Stimulated activated CD4-positive, alpha-beta T cell treated with anti-CD3 and anti-CD28 coated beads, Interleukin-15, amount 100 ng/mL, for 48 hours (primary cell): ENCODE measurements at places on chromosomes 6 and 20.

DNA sequence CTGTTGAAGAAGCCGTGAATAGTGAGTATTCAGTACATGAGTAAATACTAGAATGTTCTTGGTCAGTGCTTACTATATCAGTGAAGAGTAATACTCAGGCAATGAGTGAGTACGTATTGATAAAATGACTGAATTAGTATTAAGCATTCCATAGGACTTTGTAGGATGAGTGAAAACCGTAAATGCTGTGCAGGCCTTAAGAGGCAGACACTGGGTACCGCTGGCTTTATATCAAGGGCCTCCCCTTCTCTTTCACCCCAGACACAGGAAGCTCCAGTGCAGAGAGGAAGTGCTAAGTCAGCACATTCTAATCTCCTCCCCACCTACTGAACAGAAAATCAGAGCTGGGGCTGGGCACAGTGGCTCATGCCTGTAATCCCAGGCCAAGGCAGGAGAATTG is 24.2 kb downstream of the POFUT1 start:
- DNase-seq = no peak

- no peak for DNase-seq
Observed at GRCh38 chr6:142907544-142907943, 37.4 kb downstream of the HIVEP2 start.

GRCh38 chr6:159908535-159908934 is 17.7 kb downstream of the MAS1 start:
- no peak for DNase-seq

DNA sequence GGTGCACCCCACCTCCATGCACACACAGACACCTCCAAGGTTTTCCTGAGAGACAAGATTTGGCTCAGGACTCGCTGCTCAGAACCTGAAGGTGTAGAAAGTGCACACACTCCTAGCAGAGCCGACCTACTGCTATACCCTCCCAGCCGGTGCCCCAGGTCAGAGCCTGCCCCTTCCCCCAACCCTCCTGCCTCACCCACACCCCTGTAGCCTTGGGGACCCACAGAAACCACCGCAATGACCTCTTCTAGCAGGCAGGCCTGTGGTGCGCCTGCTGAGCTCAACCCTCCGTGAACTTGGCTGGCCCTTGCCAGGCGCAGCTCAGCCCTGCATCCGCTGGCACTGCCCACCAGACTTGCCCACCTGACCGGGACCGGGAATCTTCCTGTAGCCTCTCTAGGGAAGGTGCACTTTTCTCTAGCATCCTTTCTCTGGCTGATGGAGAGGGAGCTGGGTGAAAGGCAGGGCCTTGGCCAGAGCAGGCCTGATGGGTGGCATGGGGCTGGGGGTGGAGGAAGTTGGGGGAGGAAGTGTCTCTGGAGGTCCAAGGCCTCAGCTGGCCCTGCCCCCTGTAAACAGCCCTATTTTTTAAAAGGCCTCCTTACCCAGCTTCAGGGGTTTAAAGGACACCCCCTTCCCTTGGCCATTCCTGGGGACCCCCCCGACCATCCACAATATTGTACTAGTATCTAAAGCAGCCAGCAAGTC is 36.9 kb upstream of the SLCO4A1 start:
- DNase-seq = no peak

- DNase-seq = no peak
Observed at GRCh38 chr6:97524811-97525210, 241.8 kb upstream of the MMS22L start.
